ENCODE measurements at places on chromosomes 4 and X.
A peak's percentile ranks its signal among the peaks of the same experiment; 100 is the strongest.

DNA sequence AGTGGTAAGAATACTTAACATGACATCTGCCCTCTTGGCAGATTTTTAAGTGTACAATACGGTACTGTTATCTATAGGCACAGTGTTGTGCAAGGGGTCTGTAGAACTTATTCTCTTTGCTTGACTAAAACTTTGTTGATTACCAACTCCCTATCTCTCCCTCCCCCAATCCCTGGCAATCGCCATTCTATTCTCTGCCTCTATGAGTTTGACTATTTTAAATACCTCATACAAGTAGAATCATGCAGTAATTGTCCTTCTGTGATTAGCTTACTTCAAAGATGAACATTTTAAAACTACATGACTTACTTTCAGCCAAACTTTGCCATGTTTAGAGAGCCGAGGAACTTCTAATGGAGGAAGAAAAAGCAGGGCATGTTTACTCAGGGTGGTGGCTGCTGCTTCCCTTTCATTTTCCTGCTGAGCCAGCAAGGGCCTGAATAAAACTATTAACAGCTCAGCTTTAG is 62.4 kb downstream of the APOO start:
- no peak for DNase-seq

DNA sequence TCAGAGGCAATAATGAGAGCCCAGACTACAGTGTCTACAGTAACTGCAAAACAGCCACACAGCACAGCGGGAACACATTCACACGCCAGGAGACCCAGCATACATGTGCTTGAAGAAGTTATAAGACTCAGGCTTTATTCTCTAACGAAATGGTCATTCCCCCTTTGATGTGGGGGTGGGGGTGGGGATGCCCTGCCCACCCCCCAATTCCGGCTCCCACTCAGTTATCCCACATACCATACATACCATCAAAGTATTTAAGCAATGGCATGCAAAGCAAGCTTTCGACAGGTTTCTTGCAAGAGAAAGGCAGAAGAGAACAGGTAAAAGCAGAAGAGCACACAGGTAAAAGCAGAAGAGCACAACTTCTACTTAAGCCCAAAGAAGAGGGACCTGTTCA is 3.6 kb downstream of the MECP2 start:
- DNase-seq: no peak

GRCh38 chrX:135890087-135890585 is 3.1 kb downstream of the CT45A10 start:
- no peak for DNase-seq

DNA sequence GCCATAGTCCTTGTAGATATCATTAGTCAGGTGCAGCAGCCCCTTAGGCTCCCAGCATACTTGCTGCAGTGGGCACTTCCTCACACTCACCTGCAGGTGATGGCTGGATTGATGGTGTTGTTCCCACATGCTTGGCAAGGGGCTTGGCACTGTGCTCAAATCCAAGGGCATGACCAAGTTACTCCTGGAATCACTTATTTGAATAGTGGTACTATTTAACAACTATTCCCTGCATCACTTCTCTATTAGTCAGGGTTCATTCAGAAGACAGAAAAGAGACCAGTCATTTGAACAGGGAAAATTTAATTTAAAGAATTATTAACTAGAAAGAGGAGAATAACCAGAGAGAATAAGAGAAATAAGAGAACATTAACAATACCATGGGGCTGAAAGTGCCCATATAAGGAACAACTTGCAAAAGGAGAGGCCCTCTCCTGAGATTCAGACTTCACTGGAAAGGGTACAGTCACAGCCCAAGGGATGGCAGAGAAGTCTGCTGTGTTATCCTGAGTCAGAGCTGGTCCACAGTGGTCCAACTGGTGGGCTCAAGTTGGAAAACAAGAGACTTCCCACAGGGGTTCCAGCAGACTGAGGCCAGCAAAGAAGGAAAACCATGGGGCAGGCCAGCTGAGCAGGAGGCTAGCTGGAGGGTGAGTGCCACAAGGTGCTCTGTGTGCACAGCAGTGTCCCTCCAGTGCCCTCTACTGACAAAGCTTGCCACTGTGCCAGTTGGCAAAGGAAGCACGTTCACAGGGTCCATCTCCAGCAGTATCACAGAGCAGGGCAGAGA is 9.8 kb downstream of the SPP1 start:
- no peak for DNase-seq

- DNase-seq: no peak
Observed at GRCh38 chrX:72045552-72046277, 86.0 kb downstream of the RTL5 start.

- no peak for DNase-seq
Observed at GRCh38 chr4:118756958-118757357, 71.8 kb downstream of the METTL14 start.

GRCh38 chrX:22093550-22093949 is 61.4 kb downstream of the PHEX start:
- DNase-seq: no peak

DNA sequence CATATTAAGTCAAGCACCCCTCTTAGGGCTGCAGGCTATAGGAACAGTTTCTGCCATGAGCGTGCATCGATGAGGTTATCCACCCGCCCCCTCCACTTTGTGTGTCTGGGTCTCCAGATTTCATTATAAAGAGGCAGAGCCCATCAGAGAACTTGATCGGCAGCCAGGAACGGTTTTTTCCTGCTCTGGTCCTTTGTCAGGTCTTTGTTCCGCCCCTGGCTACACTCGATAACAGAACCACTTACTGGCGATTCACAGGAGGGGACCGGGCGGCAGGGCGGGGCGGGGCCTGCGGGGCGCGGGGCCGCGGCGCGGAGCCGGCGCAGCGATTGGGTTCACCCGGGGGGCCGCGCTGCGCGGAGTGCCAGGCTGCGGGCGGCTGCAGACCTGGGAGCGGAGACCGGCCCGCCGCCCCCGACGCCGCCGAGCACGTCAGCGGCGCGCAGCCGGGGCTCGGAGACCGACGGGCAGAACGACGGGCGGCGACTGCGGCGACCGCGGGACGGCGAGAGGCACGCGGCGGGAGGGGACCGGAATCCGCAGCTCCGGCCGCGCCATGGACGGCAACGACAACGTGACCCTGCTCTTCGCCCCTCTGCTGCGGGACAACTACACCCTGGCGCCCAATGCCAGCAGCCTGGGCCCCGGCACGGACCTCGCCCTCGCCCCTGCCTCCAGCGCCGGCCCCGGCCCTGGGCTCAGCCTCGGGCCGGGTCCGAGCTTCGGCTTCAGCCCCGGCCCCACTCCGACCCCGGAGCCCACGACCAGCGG is at the start of gene SLC10A4:
TSS of gene SLC10A4 (plus strand) at position 338 of the 771 bp plus-strand sequence. CDS start at position 557, 219 bp downstream.
- DNase-seq: no peak

DNA sequence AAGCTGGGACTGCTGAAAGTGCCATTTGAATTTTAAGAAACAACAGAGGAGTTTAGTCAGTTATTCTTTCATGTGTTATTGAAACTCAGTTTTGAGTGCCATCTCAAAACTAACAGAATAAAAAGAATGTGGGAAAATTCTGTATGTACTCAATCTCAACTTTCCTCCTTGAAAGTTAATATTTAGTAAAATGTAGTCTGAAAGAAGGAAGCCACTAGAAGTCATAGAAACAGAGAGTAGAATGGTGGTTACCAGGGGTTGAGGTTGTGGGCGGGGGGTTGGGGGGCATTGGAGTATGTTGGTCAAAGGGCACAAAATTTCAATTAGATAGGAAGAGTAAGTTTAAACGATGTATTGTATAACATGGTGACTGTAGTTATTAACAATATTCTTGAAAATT is 628.3 kb upstream of the MAGEB2 start:
- DNase-seq: no peak

DNA sequence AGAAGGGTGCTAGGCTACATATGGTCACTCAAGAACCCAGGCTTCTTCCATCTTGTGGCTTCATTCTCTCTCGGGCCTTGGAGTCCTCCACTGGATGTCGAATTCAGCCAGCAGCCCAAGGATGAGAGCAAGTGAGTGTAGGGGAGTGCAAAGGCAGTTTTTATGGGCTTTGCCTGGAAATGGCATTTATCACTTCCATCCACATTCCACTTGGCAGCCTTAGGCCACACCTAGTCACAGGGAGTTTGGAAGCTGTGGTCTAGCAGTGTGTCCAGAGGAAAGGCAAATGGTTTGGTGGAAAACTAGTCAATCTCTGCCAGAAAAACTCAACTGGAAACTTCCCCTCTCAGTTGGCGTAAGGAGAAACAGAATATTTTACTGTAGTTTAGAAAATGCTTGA is 59.0 kb downstream of the NHS start:
- DNase-seq: no peak

GRCh38 chr4:98570151-98570797 is 88.1 kb downstream of the TSPAN5 start:
- DNase-seq: no peak

DNA sequence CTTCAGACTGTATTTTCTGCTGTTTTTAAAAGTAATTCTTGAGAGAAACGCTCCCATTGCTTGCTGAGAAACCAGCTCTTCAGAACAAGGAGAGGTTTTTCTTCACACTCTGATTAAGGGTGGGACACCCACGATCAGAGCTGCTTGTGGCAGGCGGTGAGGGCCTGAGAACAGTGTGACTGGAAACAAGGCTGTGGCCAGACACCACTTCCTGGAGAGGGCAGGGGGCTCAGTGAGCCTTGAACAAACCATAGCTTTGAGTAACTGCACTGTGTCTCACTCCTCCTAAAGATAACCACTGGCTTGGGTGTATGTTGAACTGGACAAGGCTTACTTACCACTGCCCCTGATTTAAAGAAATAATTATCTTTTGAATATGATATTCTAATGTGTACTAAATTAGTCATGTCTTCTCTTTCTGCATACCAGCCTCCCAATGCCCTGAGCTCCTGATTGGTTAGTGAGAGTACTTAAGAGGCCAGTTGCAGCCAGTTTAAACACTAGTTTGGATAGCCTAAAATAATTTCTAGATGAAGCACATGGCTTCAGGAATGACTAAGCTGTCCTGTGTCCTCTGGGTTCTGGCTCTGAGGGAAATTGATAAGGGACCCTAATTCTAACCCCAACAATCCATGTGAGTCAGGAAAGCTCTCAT is 3.7 kb upstream of the GPR82 start:
- peak; percentile 18 for DNase-seq

- DNase-seq: no peak
Observed at GRCh38 chr4:105093975-105094374, 52.7 kb upstream of the TET2 start.

DNA sequence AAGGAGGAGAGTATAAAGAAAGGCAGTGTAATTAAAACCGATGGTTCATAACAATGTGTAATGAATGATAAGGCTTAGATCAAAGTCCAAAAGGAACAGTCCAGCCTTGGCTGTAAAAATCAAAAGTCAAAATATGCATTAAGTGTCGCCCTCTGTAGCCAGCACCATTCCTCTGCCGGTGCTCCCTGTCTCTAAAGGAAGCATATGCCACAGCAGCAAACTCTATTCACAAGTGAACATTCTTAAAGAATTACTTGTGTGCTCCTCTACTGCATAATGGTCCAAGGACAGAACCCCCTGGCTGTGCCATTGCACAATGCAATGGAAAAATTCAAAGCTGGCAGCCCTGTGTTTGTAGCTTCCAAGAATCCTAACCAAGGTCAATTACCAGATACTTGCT is 16.3 kb upstream of the MBNL3 start:
- no peak for DNase-seq

DNA sequence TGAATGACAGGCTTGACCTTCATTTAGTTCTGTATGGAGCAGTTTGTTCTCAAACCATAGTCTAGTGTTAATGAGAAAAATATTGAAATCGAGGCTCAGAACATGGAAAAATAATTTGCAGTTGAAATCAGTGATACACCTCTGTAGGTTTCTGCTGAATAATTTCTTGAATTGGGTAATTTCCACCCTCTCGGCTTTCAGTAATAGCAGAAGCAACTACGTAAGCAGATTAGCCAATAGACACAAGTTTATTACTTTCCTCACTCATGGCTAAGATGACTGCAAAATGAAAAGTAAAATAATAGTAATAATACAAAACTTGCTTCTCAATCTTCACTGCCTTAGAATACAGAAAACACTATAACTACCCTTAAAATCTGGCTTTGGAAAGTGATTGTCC is 46.0 kb downstream of the USP38 start:
- DNase-seq: no peak

Measured in stimulated activated CD8-positive, alpha-beta memory T cell treated with anti-CD3 and anti-CD28 coated beads, Interleukin-15, amount 100 ng/mL, for 1 hour (primary cell).